NCI-H1436 (cell line): ENCODE measurements at places on chromosomes 6 and 20.

- DNase-seq = no peak
Observed at GRCh38 chr6:140909156-140909555, 1223.6 kb upstream of the GJE1 start.

DNA sequence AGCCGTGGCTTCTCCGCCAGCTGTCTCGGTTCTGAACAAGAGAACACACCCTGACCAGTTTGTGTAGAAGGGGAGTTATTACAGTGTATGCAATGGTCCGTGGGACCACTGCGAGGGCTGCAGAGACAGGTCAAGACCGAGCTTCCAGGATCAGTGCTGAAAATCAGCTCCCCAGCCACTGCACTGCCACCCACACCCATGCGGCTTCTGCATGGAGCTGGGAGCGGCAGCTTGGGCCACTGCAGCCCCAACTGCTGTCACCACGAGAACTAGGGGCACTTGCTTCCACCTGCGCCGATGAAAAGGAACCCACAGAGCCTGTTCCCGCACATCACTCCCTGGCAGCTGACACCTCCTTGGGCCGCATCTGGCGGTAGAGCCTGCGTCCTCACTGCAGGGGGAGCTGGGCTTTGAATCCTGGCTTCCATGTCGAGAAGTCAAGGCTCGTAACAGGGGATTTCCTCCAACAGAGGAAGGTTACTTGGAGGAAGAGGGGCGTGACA, 56.2 kb downstream of the TMEM242 start:
- DNase-seq = no peak

GRCh38 chr20:53405139-53405538, 188.5 kb downstream of the ZNF217 start:
- no peak for DNase-seq

DNA sequence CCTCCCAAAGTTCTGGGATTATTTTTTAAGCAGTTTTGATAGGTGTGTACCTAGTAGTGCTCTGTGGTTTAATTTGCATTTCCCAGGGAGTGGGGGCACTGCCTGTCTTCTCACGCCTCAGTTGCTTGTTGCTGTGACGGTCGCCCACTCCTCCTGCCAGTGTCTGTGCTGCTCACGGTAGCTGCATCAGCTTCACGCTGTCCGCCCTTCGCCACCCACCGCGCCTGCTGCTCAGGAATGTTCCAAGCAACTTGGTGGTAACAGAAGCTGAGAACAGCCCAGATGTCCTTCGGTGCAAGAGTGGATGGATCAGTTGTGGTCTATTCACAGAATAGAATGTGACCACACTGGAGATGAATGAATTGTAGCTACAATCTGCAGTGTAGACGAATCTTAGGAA, 22.9 kb downstream of the DNAJC5 start:
- DNase-seq = no peak

DNA sequence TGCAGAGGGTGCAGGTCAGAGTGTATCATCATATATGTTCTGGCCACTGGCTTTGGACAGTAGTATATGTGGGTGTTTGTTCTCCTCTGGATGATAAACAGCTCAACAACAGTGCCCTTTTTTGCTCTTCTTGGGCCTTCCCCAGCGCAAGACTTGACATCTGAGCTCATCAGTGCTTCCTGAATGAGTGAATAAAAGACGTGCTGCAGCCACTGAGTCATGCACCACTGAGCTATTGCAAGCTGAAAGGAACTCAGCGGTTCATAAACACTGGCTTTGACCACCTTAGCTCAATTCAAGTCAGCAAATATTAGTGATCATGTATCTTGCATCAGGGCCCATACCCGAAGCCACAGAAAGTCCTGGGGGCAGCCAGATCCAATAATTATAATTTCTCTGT, 105.3 kb upstream of the KCNG1 start:
- no peak for DNase-seq

DNA sequence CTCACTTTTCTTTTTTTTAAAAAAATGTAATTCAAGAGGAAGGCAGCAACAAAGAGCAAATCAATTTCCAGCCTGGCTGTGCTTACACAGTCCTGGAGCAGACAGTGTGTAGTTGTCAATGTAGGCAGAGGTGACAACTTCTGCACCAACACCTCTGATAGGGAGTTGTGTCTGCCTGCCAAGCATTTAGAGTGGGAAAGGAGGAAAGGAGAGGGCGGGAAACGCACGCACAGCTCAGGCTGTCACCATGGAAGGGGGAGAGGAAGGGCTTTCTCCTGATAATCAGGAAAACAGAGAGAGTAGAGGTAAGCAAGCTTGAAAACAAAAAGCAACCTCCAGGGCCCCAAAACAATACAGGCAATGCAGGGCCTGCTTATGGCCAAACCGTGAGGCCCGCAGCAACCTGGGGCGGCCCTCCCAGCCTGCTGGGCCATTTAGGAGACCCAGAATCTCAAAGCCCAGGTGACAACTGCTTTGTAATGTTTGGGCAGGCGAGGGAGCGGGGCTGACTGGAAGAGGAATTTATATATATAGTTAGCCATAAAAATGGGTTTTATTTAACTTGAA, 41.5 kb upstream of the GFOD1 start:
- no peak for DNase-seq

DNA sequence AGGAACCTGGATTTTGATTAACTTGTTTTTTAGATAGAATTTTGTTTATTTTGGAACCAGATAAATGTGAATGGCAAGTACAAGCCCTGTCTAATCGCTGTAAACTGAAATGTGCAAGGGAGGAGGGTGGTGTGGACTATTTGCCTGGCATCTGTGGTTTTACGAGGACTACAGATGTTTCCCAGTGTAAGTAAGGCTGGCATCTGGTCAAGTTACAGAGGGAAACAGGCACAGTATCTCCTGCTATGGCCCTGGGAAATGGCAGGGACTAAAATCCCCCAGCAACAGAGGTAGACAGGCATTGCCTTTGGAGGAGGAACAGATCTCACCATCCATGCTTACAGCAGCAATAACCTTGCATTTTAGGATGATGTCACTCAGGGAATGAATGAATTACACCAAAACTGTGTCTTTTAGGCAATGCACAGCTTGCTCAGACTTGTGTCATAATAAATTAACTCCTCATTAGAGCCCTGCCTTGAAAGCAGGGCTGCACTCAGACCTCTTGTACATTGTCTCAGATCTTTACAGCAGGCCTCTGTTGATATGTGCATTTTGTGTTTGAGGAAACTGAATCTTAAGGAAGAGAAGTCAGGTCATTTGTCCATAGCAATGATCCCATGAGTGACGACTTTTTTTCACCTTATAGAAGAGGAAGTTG, 96.2 kb downstream of the TCP11 start:
- DNase-seq = no peak

DNA sequence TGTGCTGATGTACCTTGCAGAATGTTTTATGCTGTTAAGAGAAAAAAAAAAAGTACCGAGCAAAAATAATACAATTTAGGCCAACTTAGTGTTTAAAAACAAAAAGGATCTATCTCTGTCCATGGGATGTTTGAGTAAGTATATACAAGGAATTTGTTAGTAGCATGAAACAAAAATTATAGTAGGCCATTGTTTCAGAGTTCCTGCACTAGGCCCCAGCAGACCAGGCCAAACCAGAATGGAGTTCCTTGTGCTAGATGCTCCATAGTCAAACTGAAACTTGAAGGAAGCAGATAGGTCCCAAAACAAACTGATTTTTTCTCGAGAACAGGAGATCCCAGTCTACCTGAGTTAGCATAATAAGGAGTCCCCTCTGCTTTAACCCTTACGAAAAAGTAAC, 72.5 kb downstream of the SNX9 start:
- no peak for DNase-seq

DNA sequence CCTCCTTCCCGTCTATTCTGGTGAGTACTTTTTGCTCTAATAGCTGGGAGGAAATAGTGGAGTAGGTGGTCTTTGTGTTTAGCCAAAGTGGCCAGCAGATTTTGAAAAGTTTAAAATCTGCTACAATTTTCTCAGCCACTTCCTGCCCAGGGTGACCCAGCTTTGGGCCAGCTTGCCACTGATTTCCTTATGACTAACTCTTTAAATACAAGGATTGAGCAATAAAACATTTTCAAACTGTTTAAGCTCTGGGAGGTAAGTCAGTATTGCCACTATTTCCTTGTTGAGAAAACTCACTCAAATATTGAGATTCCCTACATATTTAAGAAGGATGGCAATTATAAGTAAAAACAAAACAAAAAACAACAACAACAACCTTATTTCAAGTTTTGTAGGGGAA, 54.5 kb downstream of the TRMT11 start:
- no peak for DNase-seq

GRCh38 chr6:139778688-139779087, 404.2 kb upstream of the CITED2 start:
- peak; percentile 41 for DNase-seq

GRCh38 chr6:72864236-72864635, 242.4 kb downstream of the KCNQ5 start:
- DNase-seq = no peak

- no peak for DNase-seq
Observed at GRCh38 chr6:91442342-91442741, 855.5 kb upstream of the MAP3K7 start.

- no peak for DNase-seq
Observed at GRCh38 chr6:24273096-24273870, 84.6 kb downstream of the DCDC2 start.

- peak; percentile 90 for DNase-seq
Observed at GRCh38 chr20:41693136-41693979, 75.2 kb upstream of the CHD6 start.

- no peak for DNase-seq
Observed at GRCh38 chr6:90544081-90544480, 42.8 kb downstream of the MAP3K7 start.

GRCh38 chr20:54772893-54773642, 297.7 kb downstream of the DOK5 start:
- DNase-seq = no peak

DNA sequence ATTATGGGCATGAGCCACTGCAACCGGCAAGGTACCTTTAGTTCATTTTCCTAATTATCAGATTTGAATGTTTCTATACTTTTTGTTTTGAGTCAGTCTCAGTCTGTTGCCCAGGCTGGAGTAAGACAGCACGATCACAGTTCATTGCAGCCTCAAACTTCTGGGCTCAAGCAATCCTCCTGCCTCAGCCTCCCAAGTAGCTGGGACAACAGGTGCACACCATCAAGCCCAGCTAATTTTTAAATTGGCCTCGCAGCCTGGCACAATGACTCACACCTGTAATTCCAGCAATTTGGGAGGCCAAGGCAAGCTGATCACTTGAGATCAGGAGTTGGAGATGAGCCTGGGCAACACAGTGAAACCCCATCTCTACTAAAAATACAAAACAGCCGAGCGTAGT, 24.4 kb downstream of the STAU1 start:
- no peak for DNase-seq

DNA sequence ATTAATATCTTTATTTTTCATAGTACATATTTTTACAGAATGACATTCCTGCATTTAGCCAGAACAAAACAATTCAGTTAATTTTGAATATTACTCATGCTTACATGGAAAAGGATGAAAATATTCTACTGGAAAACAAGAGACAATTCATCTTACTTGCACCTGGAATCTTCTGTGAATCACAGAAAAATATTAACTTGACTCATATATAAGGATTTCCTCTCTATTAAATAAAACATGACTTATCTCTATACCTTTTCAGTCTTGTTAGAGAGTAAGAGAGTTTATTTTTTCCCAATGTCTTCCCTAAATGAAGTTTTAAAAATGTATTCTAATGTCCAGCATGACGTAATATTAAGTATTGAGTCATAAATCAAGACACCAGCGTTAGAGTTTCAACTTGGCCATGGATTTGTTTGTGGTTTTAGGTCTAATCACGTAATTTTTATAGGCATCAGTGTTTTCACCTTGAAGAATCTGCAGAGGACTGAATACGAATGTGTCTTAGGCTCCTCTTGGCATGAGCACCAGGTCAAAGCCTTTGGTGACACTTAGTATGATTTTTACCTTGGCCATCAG, 445.1 kb upstream of the JAG1 start:
- no peak for DNase-seq

DNA sequence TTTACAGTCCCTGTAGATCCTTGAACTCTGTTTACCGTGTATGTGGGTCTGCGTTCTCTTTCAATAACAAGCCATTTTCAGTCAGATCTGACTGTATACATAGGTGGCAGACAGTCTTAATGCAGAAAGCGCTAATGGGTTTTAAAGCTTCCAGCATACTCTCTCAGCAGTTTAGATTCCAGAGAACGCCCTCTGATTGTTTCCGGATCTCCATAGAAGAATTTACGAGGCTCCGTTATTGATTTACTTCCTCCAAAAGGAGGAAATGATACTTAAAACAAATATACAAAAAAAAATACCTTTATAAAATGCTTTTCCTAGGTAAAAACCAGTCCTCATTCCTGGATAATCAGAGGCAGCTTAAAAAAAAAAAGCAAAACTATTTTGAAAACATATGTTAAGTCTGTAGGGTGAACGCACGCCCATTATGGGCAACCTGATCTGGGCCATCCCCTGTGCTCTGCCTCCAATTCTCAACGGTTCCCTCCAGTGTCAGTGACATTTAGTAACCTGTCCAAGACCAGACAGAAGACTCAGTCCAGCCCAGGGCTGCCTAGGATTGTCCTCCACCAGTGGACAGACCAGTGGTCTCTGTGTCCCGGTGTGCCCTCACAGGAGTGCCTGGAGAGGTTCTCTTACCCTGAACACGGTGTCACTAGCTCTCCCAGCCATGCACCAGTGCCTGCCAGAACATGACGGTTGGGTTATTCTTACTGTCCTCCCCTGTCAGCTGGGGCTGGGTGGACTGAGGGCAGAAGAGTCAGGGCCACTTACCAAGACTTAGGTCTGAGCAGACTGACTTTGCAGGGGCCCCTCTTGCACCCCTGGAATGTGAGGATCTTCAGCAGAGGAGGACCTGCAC, 217.3 kb downstream of the ARID1B start:
- DNase-seq = no peak

- no peak for DNase-seq
Observed at GRCh38 chr6:108156180-108156937, 9.5 kb upstream of the NR2E1 start.

DNA sequence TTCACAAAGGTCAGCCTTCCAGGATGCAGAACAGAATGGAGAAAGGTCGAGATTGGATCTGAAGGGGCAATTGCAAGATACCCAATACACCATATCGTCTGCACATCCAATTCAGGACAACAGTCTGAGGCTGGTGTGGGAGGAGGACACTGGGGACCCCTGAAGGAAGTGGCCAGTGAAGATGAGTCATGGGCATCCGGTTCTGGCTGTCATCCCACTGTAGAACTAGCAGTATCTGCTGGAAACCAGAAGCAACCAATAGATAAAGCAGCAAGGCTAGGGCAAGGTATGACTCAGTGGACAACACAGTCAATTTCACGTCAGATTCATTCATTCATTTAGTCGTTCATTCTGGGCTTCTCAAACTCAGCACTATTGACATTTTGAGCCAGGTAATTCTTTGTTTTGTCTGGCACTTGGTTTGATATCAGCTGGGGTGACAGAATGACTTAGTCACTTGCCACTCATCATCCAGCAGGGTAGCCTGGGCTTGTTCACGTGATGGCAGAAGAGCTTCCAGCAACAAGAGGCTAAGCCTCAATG, 30.3 kb upstream of the SHLD1 start:
- no peak for DNase-seq
